ENCODE measurements at places on chromosomes 11 and 22.

DNA sequence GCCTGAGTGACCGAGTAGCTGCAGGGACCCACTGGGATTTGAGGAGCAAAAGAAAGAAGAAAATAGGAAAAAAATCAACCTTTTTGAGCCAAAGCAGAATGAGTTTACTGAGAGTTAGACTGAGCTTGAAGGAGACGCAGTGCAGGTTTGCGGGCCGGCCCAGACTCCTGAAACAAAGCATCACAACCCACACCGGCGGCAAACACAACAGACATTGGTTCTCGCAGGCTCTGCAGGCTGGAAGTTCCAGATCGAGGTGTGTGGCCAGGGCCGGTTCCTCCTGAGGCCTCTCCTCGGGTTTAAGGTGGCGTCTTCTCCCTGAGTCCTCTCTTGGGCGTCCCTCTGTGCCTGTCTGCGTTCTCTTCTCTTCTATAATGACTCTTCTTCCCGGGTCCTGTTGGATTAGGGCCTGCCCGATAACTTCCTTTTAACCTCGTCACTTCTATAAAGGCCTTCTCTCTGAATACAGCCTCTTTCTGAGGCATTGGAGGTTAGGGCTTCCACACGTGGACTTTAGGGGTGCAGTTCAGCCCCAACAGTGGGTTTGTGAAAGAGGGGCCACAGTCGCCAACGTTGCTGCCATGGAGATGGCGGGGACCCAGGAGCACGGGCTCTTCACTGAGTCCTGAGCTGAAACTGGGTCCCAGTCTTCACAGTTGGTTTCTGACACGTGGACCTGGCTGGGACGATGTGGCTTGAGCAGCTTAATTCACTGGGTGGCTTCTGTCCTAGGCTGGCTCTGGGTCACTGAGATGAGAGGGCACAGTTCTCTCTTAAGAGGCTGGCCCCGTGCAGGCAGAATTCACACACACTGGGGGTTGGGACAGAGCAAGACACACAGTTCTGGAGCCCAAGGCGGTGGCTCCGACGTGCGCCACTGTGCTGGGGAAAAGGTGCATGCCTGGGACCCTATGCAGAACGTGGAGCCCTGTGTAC, 1047.7 kb downstream of the BRD1 start:
- no peak for DNase-seq

GRCh38 chr11:2932850-2933251, 3.6 kb upstream of the PHLDA2 start:
- DNase-seq = no peak

DNA sequence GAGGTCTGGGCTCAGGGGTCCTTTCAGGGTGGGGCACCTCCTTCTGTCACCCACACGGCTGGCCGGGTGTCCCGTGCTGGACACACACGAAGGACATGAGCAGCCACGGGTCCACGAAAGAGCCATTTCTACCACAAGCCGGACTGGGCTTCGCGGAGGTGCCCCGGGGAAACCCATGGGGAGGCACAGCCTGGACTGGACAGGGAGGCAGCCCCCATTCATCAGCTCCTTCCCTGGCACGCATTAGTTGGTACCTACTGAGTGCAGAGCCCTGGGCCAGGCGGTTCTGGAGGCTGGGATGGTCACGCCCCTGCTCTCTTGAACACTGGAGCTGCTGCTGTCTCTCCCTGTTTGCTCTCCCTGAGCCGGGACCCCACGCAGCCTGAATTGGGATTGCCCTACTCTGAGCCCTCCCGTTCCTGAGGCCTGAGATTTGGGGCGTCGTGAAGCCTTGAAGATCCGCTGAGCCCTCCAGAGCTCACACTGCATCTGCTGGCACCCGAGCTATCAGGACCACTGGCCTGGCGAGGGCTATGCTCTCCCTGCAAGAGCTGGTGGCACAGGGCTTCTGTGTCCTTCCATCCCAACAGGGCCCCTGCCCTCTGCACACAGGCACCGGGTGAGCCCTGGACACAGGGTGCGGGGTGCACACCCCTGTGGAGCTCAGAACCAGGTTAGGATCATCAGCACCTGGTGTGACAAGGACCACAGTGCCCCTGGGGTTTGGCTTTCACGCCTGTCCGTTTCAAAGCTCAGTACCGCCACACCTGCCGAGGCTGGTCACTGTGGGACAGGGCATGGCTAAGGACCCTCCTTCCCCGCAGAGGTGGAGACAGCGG, 84.6 kb downstream of the MYEOV start:
- DNase-seq = no peak

DNA sequence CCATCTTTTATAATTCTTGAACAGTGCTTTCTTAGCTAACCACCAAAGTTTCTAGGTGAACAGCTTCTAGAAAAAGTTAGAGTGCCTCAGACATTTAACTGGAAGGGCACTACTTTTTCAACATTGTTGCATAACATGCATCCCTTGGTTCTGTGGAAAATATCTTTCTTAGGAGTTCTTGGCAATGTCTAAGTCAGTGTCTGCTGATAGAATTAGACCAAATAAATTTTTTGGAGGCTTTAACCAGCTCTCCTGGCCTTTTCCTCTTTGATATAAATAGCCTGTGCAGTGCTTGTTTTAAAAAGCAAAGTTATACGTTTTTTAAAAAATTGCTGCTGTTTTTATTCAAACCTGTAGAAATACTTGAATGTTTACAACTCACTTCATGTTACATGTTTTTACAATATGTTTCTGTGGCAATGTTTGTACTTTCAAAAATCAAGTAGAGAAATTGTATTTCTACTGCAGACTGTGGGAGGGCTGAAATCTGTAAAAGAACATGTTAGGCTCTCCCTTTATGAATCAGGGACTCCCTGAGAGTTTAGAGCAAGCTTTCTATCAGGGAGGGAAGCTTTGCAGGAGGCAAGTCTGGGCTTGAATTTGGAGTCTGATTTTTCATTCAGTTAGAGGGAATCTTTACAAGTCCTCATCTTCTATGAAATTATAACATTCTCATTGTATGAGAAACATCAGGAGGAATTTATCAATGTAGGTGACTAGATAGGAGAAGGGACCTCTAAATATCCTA, 16.3 kb upstream of the PANX1 start:
- DNase-seq = no peak

DNA sequence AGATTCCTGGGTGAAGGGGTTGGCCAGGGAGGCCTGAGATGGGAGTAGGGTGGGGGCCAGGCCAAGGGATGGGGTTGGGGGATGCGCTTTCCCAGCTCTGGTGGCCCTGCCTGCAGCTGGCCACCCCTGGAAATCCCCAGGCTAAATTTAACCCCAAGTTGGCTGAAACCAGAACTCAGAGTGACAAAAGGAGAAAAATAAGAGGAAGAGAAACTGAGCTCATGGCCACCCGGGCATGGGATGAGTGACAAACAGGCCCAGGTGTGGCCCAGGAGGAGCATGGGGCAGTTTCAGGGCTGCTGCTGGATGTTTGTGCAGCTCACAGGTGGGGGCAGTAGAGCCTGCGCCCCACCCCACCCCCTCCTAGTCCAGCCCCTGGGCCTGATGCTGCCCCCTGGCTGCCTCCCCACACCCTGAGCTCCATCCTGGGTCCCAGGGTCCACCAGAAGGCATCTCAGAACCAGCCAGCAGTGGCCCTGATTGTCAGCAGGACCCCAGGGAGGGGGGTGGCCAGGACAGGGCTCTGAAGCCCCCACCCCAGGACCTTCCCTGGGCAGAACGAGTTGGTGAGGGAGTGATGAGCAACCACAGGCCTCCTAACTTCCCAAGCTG, 48.0 kb downstream of the IGLL5 start:
- no peak for DNase-seq

Measured in activated CD4-positive, alpha-beta T cell treated with anti-CD3 and anti-CD28 coated beads for 24 hours (primary cell).